ENCODE measurements at places on chromosomes 3 and 15. TPM values are rescaled to one million over a fixed set of nuclear protein-coding genes. Genes with fewer than 3 reads are reported as not detected.

- DNase-seq: no peak
Measured at GRCh38 chr3:49173116-49173791, 1.9 kb downstream of the KLHDC8B start.

LOXL1 gene
- total RNA-seq: 4.7 TPM

DNA sequence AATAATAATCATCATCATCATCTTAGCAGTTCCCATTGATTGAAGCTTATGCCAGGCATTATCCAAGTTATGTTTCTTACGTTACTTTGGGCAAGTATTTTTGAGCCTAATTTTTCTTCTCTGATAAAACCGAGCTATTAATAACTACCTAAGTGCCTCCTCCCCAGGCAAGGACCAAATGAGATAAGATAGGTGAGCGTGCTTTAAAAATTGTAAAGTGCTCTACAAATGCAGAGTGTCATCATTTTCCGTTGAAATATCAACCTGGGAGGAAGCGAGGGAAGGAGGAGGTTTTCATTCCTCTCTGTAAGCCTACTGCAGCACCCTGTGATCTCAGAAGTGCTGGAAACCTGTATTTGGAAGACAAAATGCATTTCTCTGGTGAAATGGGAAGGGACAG is 96.7 kb upstream of the MITF start:
- no peak for DNase-seq

TMEM40 gene
- total RNA-seq: 58.4 TPM

- DNase-seq: no peak
Measured at GRCh38 chr15:28937271-28937670, 51.5 kb downstream of the APBA2 start.

GRCh38 chr3:170506556-170506955 is 79.3 kb downstream of the SLC7A14 start:
- peak; percentile 38 for DNase-seq

KLHL6 gene
- not detected for total RNA-seq

VGLL3 gene
- total RNA-seq: 6.3 TPM

Measured in MCF 10A (cell line).